ENCODE measurements at places on chromosomes 6 and 20. TPM values are rescaled to one million over a fixed set of nuclear protein-coding genes. Genes with fewer than 3 reads are reported as not detected.

Gene PDYN
- not detected for polyA plus RNA-seq

Gene C6orf132
- 38.5 TPM for polyA plus RNA-seq

Gene OR5V1
- not detected for polyA plus RNA-seq

Gene OR2B6
- not detected for polyA plus RNA-seq

Gene C6orf52
- not detected for polyA plus RNA-seq

Gene HSPA12B
- 2.9 TPM for polyA plus RNA-seq

Measured in sigmoid colon (tissue), 7 donors.